Skeletal muscle cell (primary cell): ENCODE measurements at places on chromosomes 3 and 15.

- DNase-seq = no peak
Observed at GRCh38 chr15:43329217-43329959, 985 bp downstream of the LCMT2 start.

DNA sequence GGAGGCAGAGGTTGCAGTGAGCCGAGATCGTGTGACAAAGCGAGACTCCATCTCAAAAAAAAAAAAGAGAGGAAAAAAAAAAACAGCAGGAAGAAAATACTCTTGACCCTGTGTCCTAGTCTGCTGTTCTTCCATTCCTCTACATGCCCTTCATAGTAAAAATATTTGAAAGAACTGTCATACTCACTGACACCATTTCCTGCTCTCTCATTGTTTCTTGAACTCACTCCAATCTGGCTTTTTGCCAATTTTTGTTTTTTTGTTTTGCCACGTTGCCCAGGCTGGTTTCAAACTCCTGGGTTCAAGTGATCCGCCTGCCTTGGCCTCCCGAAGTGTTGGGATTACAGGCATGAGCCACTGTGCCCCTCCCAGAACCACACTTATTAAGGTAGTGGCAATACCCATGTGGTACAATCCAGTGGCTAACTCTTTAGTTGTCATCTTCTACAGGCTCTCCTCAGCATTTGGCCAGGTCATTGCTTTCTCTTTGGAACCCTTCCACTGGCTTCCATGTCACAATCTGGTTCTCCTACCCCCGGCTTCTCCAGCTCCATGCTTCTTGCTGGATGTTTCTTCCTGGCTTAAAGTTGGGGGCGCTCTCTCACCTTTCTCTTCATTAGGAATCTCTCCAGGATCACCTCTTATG, 238.2 kb upstream of the C2CD4B start:
- peak; percentile 41 for DNase-seq

DNA sequence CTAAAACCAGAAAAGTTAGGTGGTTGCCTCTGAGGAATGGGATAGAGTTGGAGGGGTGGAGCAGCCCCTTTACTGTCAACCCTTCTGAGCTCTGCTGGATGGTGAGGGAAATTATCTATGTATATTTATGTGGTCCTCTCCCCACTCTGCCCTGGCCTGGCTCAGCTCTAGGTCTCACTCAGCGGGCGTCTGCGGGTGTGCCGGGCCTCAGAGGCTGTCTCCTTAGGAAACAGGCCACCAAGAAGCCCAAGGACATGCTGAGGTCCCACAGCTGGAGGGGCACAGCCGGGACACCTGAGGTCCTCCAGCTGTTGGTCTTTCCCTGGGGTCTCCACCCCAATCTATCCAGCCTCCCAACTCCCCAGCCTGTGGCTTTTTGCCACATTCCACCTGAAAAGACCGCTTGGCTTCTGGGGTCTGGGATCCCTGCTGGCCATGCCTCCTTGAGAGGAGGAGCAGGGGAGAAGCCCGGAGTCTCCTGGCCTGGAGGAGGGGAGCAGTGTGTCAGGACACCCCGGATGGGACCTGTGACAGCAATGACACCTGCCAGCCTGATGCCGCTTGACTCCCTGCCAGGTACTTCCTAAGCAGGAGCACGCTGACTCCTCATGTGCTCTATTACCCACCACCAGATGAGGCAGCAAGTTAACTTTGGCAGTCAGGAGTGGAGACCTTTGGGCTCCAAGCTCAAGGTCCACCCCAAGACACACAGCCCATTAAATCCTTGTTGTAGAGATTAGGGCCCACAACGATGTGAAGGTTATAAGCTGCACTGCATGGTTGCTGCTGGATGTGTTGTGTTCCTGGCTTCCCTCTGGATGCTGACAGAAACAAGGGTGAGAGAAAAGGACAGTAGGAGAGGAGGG, at the start of gene SLC28A1:
SLC28A1 (plus strand) TSS at position 747 of the 866 bp plus-strand sequence. CDS start 3,099 bp downstream, outside the sequence.
- DNase-seq = no peak

DNA sequence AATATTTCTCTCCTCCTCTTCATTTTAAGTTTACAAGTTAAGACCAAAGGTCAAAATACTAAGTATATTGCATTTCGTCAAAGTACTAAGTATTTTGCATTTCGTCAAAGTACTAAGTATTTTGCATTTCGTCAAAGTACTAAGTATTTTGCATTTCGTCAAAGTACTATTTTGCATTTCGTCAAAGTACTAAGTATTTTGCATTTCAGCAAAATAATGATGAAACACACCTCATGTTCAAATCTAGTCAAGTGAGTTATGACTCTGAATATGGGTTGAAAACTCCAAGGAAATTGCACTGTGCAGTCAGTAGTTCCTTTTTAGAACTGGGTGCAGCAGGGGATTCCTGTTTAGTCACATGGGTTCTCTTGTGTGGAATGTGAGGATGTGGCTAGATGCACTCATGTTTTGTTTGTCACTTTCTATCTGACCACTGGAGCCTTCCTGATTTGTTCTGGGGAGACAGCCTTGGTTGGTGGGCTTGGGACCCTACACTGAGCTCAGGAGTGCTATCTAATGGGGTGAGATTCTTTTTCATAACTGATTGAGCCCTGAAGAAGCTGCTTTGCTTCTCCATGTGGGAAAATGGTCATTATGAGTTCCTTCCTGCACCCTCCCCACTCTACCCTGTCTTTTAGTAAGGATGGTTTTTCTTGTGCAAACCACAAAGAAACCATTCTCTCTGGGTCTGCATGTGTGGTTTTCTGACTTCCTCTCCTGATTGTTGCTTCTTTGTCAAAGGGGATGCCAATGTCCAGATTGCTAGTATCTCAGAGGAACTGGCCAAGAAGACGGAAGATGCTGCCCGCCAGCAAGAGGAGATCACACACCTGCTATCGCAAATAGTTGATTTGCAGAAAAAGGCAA, 73.4 kb downstream of the CCK start:
- no peak for DNase-seq

DNA sequence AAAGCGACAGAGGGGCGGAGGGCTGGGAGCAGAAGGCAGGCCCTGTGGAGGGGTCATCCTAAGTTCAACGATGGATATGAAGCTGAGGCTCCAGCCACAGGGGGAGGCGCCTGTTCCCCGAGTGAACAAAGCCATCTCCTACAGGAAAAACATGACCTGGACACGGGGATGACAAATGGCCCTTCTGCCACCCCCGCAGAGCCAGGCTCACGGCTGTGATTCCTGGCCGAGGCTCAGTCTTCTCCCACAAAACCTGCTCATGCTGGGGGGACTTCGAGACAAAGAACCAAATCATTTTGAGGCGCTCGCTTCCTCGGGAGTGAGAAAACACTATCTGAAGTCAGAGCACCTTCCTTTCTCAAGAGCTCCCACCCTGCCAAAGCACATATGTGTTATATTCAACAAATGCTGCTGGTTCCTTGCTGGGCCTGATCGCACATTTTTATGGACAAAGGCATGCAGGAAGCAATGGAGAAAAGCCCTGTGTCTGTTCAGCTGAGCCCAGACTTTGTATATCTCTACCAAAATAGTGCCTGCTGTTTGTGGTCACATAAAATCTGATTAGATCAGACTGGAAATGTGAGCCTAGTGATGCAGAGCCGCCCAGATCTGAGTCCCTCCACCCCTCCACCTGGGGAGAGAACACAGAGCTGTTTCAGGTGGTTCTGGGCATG, 5.6 kb downstream of the RBP1 start:
- no peak for DNase-seq

DNA sequence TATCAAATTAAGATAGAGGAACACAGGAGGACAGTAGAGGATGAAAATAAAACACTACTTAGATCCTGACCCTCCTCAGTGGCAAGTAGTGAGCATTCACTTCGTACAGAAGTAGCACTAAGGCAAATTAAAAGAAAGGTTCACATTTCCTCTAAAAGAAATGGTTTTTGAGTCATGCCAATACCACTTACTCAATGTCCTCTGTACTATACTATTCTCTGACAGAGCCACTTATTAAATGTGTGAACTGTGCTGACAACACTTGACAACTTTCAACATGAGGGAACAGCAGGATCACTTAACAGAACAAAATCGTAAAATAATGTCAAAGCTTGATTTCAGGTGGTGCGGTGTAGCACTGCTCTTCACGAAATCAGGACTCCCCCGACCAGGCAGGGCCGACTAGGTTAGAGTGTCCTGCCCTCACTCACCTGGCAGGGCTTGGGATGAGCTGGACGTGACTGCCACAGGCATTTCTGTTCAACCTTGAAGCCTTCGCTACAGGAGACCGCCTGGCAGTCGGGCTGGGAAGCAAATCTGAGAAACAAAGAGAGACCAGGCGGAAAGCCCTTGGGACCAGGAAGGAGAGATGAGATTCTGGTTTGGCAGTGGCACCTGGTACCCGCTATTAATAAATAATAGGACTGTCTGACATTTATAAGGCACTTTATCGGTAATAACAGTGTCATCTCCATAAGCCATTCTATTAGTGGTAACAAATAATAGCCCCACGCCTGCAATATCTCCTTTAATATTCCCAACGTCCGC, 611 bp upstream of the SLC27A2 start:
- DNase-seq = no peak

- DNase-seq = no peak
Observed at GRCh38 chr3:107817076-107817475, 273.8 kb downstream of the CD47 start.

DNA sequence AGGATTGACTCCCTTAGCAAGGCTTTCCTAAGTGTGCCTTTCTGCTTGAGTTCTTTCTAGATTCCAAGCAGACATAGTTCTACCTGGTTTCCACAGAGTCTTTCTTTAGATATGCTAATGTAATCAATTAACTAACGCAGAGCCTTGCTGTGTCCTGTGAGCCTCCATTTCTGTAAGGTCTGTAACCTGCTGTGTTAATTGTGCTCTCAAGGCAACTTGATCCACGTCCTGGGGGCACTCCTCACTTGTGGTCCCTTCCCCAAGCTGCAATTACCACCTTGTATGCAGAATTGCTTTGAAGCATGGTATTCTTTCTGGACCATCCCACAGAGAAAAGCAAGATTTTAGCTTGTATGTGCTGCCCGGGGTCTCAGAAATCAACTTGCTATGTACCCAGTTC, 29.5 kb upstream of the THSD4 start:
- DNase-seq = no peak

DNA sequence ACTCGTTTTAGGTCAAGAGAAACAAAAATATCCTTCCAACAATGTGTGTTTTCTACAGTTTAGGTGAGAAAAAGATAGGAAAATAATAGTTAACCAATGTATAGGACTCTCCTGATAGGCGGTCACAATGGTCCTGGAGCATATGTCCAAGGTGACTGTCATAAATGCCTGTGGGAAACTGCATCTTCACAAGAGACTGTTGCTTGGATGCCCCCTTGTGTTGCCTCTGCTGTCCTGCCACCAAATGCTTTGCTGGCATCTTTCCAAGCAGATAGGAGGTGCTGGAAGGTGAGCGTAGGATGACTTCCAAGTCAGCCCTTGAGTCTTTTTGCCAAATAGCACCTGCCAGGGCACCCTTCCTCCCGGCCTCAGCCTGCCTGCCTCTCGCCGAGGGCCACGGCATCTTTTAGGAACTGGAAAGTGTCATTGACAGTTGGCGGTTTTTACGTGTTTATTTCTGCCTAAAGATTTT, 24.1 kb upstream of the SACM1L start:
- DNase-seq = no peak

- DNase-seq = no peak
Observed at GRCh38 chr3:56253941-56254665, 214.2 kb downstream of the ERC2 start.

- DNase-seq = no peak
Observed at GRCh38 chr15:95328559-95328958, 1001.9 kb upstream of the NR2F2 start.

DNA sequence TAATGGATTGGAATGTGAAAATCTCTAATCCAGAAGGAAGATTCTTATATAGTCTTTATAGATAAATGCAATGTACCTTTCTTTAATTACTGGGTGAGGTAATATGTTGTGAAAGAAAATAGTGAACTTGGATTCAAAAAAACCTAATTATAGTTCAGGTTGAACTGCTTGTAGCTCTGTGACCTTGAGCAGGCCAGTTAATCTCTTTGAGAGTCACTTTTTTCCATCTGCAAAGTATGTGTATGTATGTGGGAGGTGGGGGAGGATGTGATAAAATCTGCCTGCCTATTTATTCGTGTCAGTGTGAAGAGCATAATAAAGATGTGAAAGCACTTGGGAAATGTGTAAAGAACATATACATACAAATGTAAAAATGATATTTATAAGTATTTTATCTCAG, 34.4 kb downstream of the GLCE start:
- no peak for DNase-seq

DNA sequence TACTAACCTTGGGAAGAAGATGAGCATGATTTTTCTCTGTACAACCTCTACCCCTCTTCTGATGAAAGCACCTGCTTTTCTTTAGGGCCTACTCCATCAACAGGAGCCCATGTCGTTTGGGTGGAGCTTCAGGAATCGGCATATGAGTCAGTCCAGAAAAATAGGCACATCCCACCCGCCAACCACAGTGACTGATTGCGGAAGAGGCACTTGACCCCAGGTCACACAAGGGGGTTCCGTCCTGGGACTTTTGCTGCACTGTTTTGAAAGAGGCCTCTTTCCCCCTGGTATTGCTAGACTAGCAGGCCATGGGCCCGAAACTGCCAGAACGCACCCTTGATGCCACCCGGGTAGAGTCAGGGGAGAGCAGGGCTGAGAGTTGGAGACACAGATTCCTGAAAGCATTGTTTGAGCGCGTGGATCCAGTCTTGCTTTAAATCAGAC, 19.3 kb upstream of the NRROS start:
- no peak for DNase-seq

- DNase-seq = no peak
Observed at GRCh38 chr15:90063770-90064247, 38.5 kb downstream of the IDH2 start.

DNA sequence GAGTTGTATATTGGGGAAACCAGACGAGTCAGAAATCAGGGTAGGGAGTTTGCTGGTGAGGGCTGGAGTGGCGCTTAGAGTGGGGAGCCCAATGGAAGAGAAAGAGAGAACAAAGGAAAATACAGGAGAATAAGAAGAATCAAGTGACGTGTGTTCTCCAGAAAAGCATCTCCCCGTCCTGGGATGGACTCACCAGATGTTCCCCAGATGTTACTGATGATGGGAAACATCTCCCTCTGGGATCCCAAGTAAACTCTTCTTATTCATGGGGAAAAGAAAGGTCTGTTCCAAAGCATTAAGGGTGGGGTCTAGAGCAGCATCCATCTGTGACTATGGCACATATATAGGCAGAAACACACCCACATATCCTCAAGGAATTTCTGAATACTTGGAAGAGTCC, 3.0 kb upstream of the CSRNP1 start:
- DNase-seq = no peak

- DNase-seq = no peak
Observed at GRCh38 chr15:68733666-68734065, 87.0 kb downstream of the ANP32A start.

- peak; percentile 44 for DNase-seq
Observed at GRCh38 chr3:47324278-47324865, 41.6 kb downstream of the KLHL18 start.

- no peak for DNase-seq
Observed at GRCh38 chr15:33132233-33132580, 62.3 kb downstream of the FMN1 start.

GRCh38 chr3:37594873-37595783, 266.6 kb upstream of the CTDSPL start:
- no peak for DNase-seq

DNA sequence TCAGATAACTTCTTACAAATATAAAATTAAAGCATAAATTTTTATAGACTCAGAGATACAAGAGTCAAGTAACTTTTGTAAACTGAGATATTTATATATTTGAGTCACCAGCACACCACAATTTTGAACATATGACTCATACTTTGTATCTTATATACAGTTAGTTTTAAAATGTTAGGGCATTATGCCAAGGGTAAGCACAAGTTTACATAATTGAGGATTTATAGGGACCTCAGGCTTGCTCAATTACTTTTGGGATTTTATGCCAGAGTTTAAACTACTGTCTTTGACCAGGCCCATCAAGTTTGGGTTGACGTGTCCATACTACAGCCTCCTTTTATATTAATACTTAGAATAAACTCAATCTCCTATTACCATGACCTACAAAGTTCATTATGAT, 7.4 kb upstream of the FGF7 start:
- DNase-seq = peak; percentile 74
